Right renal pelvis (tissue), 4 donors: ENCODE measurements at places on chromosomes 1 and 21.
A peak's percentile ranks its signal among the peaks of the same experiment; 100 is the strongest.

- no peak for DNase-seq
Observed at GRCh38 chr1:18978706-18979105, 22.2 kb upstream of the IFFO2 start.

DNA sequence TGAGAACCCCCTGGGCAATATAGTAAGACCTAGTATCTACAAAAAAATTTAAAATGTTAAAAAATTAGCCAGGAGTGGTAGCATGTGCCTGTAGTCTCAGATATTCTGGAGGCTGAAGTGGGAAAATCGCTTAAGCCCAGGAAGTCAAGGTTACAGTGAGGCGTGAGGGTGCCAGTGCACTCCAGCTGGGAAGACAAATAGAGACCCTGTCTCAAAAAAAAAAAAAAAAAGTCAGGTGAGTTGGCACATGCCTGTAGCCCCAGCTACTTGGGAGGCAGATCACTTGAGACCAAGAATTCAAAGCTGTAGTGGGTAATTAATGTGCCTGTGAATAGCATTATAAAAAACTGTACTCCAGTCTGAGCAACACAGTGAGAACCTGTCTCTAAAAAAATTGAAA, 4.6 kb downstream of the BECN2 start:
- DNase-seq, result no peak

GRCh38 chr1:234645474-234645953, 35.5 kb upstream of the IRF2BP2 start:
- no peak for DNase-seq

GRCh38 chr1:98325646-98326440, 335.7 kb upstream of the SNX7 start:
- no peak for DNase-seq

DNA sequence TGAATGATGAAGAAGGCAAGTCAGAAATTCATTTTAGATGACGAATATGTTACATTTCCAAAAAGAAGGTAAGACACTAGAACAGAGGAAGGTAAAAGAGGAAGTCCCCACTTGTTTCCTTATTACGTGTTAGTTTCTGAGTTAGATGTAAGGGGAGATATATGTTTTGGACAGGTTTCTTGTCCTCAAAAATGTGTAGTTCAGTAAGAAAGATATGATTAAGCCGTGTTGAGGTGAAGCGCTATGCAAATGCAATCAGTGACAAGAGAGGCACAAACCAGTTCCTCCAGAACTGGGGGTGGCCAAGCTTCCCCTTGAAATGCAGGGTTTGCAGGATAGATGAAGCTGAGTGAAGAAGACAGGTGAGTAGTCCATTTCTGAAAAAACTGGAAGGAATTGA, 293.3 kb upstream of the RUNX1 start:
- no peak for DNase-seq

GRCh38 chr1:171664976-171665375, 12.5 kb upstream of the MYOC start:
- no peak for DNase-seq

DNA sequence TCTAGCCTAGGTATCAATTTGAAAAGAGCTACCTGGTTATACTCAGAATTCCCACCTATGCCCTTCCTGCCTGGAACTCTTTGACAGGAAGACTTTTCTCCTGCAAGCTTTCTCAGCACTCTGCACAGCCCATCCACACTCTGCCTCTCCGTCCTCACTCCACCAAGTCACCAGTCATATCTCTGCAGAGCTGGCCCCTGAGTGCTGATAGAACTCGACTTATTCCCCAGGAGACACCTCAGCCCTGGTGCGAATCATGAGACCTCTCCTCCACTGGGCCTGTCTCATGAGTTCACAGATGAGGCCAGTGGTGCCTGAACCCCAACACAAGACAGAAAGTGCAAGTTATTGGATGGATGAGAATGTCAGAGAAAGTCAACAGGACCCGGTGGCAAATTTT, 32.0 kb downstream of the COLGALT2 start:
- no peak for DNase-seq

DNA sequence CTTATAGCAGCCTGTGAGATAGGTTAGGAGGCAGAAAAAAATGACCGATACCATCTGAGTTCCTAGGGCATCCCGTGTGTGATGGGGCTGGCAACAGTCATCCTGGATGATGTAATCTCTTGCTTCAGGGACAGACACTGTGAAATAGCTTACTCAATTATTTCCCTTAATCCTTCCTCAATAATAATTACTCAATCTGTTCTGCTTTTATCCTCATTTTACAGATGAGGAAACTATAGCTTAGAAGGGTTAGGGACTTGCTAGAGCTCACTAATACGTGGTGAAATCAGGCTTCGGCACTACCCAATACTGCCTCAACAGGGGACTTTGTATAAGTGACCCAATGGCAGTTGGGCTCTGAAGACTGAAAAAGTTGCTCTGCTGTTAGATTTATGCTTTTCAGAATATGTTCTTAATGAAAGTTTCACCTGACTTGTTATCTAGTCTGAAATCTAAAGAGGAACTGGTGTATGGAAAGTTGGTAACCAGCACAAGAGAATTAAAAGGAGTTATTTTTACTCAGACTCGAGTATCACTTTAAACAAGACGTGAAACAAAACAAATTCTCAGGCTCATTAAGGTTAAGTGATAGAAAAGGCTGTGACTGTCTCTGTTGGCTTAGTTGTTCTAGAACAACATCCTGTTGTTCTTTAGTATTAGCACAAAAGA, 14.4 kb downstream of the CD55 start:
- no peak for DNase-seq

GRCh38 chr1:150118716-150119115, 31.0 kb upstream of the PLEKHO1 start:
- no peak for DNase-seq

DNA sequence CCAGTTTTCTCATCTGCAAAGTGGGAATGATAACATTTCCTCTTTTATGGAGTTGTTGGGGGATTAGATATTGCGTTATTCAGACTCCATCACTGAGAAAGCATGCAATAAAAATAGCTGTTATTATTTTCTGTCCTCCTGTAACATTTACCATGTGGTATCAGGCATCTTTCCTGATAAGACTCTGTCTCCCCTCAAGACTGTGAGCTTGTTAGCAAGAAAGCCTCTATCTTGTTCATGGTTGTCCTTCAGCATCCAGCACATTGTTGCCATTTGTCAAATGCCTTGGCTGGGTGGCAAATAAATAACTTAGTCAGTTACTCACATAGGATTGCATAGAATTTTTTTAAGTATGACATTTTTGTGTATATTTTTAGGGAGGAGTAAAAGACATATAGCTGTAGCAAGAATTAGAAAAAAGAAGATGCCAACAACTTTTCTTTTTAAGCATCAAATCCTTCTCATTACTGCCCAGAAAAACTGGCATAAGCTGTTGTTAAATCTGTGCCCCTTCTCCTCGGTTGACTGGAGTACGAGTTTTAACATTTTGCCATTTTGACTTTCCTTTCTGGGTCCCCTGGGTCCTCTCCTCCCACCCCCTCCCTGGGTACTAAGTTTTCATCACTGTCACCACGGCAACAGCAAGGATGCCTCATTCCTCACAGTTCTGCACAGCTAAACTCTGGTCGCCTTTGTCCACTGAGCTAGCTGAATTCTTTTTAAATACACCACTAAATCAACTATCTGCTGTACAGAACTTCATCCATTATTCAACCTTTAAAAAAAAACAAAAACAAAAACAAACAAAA, 1.0 kb upstream of the JAM2 start:
- no peak for DNase-seq

GRCh38 chr1:228374711-228375577, 31.7 kb downstream of the TRIM11 start:
- no peak for DNase-seq

GRCh38 chr1:14857436-14858195, 259.1 kb downstream of the KAZN start:
- no peak for DNase-seq

DNA sequence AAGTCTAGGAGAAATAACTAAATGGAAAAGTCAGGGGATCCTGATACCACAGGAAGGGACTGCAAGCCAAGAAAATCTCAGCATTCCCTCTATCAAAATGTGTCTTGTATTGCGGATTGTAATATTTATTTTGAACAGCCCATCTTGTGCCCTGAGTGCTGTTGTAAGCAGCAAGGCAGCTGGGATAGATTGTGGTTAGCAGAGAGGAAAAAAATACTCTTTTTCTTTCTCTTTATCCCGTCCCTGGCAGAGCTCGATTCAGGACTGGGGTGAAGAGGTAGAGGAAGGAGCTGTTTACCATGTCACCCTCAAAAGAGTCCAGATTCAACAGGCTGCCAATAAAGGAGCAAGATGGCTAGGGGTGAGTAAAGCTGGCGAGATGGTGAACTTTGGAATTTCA, 1.2 kb downstream of the RGL1 start:
- DNase-seq, result no peak

- DNase-seq, result peak; percentile 54
Observed at GRCh38 chr1:185156288-185156853, 382 bp downstream of the TRMT1L start.

DNA sequence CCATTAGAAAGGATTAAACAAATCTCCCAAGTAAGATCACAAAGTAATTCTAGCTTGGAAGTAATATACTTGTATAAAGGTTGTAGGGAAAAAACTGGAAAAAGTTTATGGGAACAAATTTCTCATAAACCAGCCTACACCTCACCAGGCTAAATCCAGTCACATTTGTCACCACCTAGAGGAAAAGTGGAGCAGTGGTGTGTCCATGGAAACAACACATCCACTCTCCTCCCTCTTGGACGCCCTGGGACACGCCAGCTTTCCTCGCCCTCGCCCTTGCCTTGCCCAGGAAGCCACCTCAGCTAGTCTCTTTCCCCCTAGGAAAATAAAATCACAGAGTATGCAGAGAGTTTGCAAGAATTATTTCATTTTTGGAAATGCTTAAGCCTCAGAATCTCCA, 2.2 kb downstream of the PALMD start:
- DNase-seq, result no peak

DNA sequence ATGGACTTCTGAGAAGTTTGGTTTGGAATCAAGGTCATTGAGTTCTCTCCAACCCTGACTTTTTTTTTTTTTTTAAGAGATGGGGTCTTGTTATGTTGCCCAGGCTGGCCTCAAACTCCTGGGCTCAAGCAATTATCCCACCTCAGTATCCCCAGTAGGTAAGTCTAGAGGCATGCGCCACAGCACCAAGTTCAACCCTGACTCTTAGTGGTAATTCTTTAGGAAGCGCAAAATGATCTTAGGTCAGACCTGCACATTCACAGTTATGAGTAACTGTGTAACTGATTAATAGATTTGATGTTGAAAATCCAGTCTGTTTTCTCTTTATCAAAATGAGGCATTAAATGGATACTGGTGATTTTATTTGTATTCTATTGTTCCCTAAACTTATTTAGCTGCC, 95.9 kb downstream of the GREM2 start:
- DNase-seq, result no peak

DNA sequence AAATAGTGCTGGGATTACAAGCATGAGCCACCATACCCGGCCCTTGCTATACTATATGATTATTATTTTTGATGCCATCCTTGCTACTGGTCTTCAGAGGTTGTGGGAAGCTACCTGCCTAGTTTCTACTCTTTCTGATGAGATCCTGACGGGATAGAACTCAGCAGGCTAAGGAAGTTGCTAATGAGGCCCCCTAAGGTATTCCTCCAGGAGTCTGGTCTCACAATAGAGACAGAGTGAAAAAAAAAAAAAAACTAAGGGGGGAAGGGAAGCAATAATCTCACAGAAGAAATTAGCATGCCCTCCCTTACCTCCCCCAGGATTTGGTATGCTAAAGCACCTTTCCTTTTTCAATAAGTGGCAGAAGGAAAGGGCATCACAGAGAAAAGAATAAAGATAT, 17.6 kb downstream of the INTS3 start:
- no peak for DNase-seq

DNA sequence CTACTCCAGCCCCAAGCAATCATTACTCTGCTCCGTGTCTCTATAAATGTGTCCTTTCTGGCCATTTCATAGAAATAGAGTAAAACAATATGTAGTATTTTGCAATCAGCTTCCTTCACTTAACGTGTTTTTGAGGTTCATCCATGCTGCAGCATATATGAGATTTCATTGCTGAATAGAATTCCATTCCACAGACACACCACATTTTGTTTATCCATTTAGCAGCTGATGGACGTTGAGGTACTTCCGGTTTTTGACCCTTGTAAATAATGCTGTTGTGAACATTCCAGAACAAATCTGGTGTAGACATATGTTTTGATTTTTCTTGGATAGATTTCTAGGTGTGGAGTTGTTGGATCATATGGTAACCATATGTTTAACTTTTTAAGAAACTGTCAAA, 30.7 kb downstream of the ADAM30 start:
- DNase-seq, result no peak

DNA sequence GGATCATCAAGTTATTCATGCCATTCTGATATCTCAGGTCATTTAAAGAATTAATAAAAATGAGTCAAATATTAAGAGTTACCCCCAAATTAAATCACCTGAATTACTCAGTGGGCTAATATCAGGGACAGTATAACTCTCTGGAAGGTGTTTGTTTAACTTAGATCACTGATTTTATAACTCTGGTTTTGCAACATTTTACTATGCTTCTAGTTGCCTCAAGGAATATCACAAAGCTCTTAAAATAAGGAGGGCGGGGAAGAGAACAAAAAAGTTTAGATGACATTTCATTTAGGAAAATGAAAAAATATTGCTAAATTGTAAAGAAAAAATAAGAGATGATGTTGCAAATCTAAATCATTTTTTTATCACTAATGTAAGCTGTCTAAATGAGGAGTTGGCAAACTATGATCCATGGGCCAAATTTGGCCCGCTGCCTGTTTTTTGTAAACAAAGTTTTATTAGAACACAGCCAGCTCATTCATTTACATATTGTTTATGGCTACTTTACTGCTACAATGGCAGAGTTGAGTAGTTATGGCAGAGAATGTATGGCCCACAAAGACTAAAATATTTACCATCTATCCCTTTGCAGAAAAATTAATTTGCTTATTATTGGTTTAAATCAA, 31.9 kb upstream of the SLC19A2 start:
- DNase-seq, result no peak

GRCh38 chr1:189752461-189752995, 725.1 kb downstream of the BRINP3 start:
- no peak for DNase-seq

- DNase-seq, result no peak
Observed at GRCh38 chr1:237999426-238000052, 108.8 kb upstream of the ZP4 start.

- DNase-seq, result no peak
Observed at GRCh38 chr1:94044290-94044790, 76.6 kb downstream of the ABCA4 start.

DNA sequence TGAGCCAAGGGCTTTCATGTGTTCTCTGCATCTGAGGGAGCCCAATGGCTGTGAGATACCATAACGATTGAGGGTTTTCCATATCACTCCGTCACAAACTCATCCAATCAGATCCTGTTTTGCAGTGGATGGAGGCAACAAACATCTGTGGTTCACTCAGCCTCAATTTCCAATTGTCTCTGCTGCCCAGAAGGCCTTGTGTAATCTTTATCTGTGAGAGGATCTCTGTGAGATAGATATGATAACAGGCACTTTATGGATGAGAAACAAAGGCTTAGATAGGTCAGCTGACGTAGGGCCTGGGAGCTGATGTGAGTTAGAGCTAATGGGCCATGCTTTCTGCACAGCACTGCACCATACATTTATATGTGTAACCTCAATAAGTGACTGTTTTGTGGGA, 3.3 kb upstream of the MTARC1 start:
- DNase-seq, result no peak
